ENCODE measurements at places on chromosomes 2 and 18.
A peak's percentile ranks its signal among the peaks of the same experiment; 100 is the strongest.

GRCh38 chr2:23375448-23375847 is 9.5 kb upstream of the KLHL29 start:
- DNase-seq = no peak

- no peak for DNase-seq
Measured at GRCh38 chr2:71460595-71461303, 7.4 kb downstream of the DYSF start.

DNA sequence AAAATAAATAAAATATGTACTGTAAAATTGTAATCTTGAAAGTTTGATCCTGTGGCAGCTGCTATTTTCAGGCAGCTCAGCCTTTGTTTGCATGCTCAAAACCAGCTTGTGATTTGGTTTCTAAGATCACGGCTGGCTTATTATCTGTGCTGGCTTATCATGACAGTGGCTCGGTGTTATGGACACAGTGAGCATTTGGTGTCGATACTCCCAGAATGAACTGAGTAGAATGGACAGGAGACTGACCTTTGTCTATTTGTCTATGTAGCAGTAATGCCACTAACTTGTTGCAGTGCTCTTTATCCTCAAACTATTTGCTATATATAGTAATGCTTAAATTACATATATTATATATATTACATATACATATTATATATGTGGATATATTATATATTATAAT is 58.8 kb downstream of the NEDD4L start:
- DNase-seq = no peak

- DNase-seq = no peak
Measured at GRCh38 chr2:196066291-196067087, 2.1 kb downstream of the DNAH7 start.

DNA sequence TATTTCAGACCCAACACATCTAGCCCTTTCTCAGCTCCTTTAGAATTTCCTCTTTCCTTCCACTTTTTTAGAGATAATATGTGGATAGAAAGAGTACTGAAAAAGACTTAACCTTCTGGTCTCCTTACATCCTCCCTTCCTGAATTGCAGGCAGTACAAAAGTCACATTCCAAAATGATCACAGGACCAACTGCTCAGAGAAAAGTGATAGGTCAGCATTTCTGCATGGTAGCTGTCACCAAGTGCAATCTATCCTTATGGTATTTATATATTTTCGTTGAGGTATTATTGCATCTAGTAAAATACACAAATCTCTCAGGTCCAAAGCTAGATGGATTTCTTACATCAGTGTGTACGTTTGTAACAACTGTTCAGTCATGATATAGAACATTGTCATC is 427.5 kb downstream of the LPIN1 start:
- no peak for DNase-seq

GRCh38 chr2:23410596-23410995 is 25.6 kb downstream of the KLHL29 start:
- DNase-seq = no peak

GRCh38 chr2:165791421-165792103 is 2.5 kb downstream of the GALNT3 start:
- no peak for DNase-seq

DNA sequence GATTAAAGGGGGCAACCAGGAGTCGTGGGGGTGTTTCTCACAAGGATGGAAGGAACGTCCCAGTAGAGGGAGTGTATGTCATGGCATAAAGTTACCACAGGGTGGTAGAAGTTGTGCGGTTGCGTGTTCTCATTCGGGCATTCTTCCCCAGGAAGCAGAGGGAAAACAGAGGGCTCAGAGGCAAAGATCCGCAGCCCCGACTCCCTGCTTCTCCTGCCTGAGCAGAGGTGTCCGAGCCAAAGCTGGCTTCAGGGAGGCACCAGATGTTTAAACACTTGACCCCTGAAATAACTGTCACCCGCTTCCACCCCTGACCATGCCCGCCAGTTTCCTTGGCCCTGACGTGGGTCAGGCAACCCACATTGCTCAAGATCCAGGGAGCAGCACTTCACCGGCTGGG is 83.7 kb downstream of the EN1 start:
- DNase-seq = no peak

DNA sequence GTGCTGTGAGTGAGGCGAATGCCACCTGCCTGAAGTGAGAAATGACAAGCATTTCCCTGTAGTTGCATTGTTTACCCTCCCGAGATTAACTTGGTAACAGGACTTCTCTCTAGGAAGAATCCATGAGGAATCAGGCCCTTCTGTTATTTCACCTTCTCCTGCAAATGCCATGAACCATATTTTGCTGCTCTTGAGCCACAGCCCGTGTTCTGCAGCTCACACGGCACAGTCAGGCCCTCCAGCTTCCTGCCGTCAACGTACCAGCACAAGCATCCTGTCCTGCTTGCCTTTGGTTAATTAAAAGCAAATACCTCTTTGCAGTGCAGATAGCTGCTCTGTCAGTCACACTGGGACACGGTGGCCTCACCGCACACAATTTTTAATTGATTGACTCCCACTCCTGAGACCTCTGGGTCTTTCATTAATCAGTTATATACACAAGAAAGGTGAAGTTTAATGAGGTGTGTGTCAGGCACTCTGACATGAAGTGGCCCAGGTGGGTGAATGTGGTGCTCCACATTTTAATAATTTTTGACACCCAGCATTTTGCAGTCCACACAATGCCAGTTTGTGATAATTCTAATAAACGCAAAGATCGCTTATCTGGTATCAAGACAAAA is 95.3 kb upstream of the ASB18 start:
- no peak for DNase-seq

DNA sequence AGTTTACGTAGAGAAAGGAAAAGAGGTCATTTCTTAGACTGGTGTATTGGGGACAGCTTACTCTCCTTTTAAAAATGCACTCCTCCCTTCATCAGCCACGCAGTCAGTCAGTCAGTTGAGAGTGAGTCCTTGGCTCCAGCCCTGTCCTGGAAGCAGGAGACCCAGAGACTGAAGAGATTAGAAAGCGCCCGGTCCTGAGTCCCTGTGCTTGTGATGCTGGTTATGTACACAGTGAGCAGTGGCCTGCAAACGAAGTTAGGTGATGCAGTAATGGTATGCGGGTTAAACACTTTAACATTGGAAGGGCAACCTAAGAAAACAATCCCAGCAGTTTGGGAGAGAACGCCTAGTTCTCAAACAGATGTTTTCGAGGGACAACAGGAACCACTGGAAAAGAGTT is 6.3 kb upstream of the ASB1 start:
- no peak for DNase-seq

GRCh38 chr2:63614983-63615945 is 26.5 kb downstream of the MDH1 start:
- DNase-seq = no peak

- DNase-seq = no peak
Measured at GRCh38 chr2:82158150-82158549, 1853.6 kb upstream of the LRRTM1 start.

- DNase-seq = no peak
Measured at GRCh38 chr18:74342416-74343043, 26.9 kb downstream of the C18orf63 start.

DNA sequence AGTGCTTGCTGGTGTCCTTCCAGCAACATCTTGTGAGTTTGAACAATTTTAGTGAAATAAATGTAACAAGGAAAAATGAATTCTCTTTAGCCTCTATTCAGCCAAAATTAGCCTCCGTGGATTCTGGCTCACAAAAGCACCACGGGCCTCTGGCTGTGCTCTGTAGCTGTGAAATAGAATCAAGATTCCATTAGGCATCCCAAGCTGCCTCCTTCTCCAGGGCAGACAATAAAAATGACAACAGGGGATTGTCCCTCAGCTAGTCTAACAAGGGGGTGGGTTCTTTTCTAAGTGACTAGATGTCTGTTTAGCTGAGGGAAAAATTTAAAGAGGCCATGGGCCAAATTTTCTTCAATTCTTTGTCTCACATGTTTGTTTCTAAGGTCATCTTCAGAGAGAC is 254.7 kb upstream of the FIGN start:
- no peak for DNase-seq

DNA sequence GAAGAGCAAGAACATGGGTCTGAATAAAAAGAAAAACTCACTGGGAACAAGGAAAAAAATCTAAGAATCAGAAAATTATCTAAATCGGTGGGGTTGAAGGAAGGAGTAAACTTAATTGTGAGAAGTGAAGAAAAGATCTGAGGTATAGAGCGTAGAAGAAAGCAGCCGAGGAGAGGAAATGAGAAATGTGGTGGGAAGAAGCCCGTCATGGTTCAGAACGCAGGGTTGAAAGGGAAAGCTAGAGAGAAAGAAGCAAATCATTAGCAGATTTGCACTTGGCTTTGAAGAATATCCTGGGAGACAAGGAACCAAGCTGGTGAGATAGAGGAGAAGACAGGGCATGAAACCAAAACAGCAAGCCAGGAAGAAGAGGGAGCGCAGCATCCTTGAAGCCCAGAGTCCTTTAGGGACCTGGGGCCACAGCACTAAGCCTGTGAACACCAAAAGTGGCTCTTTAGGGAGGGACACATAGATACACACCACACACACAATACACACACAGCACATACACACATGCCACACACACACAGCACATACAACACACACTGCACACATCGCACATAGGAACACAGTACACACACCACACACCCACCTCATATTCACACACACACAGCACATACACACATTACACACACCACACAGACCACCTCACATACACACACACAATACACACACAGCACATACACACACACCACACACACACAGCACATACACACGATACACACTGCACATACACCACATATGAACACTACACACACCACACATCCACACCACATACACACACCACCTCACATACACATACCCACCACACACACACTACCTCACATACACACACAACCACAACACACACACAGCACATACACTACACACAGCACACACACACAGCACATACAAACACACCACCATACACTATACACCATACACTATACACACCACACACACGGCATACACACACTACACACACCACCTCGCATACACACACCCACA is 274.6 kb downstream of the ETAA1 start:
- DNase-seq = no peak

- no peak for DNase-seq
Measured at GRCh38 chr2:165582409-165582808, 112.9 kb downstream of the CSRNP3 start.

- no peak for DNase-seq
Measured at GRCh38 chr2:135820003-135820618, 16.9 kb downstream of the LCT start.

- no peak for DNase-seq
Measured at GRCh38 chr2:25323042-25323514, 18.6 kb downstream of the DNMT3A start.

- no peak for DNase-seq
Measured at GRCh38 chr2:158234497-158234896, 132.8 kb downstream of the UPP2 start.

GRCh38 chr2:191678437-191679100 is 633 bp downstream of the NABP1 start:
- DNase-seq = peak; percentile 36

DNA sequence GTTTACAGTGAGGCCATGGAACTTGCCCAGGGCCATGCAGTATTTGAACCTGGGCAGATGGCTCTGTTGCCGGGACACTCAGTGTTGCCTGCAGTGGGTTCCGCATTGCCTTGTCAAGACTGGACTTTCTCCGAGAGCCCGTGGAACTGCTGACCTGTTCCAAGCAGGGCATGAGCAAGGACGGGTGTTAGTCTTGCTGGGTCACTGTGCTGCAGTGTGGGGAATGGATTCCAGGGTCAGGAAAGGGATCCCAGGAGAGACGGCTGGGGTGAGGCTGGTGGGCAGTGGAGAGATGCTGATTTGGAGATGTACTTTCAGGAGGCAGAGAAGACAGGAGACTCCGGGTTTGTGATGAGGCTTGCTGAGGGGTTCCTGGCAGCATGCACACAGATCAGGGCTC is 348.7 kb upstream of the HS6ST1 start:
- no peak for DNase-seq

- no peak for DNase-seq
Measured at GRCh38 chr2:109247812-109248211, 118.8 kb downstream of the SH3RF3 start.

DNA sequence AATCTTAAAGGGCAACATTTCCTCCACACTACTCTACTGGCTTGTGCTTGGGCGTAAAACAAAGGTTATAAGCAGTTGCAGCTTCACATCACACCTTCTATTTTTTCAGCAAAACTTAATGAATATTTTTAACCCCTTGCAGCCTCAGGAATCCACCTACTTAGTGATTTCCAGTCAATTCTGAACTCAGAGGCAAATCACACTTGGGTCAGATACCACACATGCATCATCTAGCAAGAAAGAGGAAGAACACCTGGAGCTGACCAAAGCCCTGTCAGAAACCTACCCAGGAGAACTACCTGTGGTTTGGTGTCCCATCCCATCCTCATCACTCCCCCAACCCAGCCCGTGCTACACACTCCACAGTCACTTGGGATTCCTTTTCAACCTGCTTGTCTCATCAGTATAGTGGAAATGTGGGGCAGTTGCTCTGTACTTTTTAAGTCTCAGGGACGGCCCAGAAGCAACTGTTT is 25.5 kb downstream of the PIAS2 start:
- no peak for DNase-seq

- no peak for DNase-seq
Measured at GRCh38 chr18:79796531-79797405, 970 bp upstream of the KCNG2 start.

GRCh38 chr2:171402906-171403580 is 30.7 kb downstream of the METTL8 start:
- no peak for DNase-seq

GRCh38 chr2:24365826-24366225 is 5.5 kb upstream of the ITSN2 start:
- no peak for DNase-seq

DNA sequence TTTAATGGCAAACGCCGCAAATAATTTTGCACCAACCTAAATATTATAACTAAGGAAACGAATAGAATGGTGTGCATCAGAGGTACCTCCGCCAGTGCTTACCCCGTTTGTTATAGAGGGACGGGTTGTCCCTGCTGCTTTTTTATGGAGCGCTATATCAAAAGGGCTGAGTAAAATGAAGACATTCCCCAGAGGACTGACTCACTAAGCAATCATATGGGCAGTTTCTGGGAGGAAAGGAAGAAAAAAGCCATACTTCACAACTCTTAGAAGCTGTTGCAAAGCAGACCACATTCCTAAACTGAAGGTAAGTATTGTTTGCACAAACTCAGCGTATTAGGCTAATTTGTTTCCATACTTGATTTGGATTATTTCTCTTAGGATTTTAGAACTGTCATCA is 12.9 kb downstream of the ID2 start:
- no peak for DNase-seq

- no peak for DNase-seq
Measured at GRCh38 chr2:29444150-29444549, 328.9 kb downstream of the CLIP4 start.

GRCh38 chr2:210616074-210616473 is 59.7 kb downstream of the CPS1 start:
- DNase-seq = no peak

Measured in activated gamma-delta T cell (primary cell).